WTC11 (cell line): ENCODE measurements at places on chromosomes 3 and 15. TPM values are rescaled to one million over a fixed set of nuclear protein-coding genes. Genes with fewer than 3 reads are reported as not detected.

DNA sequence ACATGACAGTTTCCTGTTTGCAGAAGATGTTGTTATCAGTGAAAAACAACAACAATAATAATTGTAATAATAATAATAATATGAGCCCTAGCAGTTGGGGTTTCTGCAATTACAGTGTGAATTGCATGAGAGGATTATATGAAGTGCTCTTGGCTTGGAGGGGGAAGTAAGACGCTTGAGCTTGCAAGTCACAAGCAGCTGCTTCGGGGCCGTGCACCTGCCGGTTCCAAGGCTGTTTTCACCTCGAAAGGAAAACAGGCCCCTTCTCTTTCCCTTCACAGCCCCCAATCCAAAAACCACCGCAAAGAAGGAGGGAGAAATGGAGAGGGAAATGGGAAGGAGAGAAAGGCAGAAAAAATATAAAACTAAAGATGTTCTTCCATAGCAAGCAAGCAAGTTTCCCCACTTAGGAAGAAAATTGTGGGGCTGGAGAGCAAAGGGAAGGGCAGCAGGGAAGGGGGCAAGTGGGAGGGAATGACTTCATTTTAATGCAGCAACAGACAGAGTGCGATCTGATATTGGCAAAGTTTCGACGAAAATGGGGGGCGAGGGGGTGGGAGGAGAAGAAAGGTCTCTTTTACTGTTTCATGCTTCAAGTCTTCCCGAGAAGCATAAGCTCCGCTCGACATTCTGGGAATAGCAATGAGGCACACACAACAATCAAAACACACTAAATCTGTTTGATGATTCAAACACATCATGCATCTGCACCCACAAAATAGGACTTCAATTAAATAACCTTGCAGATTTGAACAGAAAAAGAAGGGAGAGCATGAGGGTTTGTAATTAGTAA is 284.2 kb upstream of the ATP11B start:
- H3K27ac ChIP-seq, result peak overlapping the region; percentile 55; the same call in 1 of the 2 replicates
- DNase-seq, result peak; percentile 25
- H3K4me3 ChIP-seq, result no peak overlapping the region
- peaks cover 27% of the 10 kb centered on the region for H3K4me1 ChIP-seq

GRCh38 chr15:92111291-92111690 is 257.8 kb downstream of the SLCO3A1 start:
- H3K27me3 ChIP-seq, result peaks cover 13% of the 10 kb centered on the region
- DNase-seq, result no peak
- no peak overlapping the region for H3K27ac ChIP-seq
- no peaks in the 10 kb centered on the region for H3K36me3 ChIP-seq

DNA sequence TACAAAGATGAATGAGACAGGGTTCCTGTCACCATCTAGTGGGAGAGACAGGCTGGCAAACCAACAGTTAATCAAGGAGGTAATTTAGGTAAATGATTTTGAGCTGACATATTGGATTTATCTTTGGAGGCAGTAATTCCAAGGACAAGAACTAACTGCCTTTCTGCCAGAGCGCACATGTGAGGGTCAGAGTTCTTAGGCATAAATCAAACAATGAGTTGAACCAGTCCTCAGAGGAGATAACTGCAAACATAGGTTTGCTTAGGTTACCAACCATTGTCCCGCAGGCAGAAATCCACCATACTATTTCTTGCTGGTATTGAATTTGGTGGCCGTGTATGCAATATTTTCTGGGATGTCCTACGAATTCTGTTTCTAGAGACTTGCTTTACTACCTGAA is 14.2 kb upstream of the PPP1R2 start:
- DNase-seq, result no peak
- no peak overlapping the region for H3K27ac ChIP-seq
- peaks cover 12% of the 10 kb centered on the region for H3K4me1 ChIP-seq
- H3K4me3 ChIP-seq, result no peak overlapping the region

Gene PRR20G
- total RNA-seq, result 0.18 TPM in 1 of 3 replicates, not detected in the others

- peaks cover 18% of the 10 kb centered on the region for H3K4me1 ChIP-seq
- H3K27ac ChIP-seq, result no peak overlapping the region
- no peaks in the 10 kb centered on the region for H3K36me3 ChIP-seq
- no peak overlapping the region for H3K4me3 ChIP-seq
- DNase-seq, result no peak
These were observed 460.5 kb downstream of the TUSC7 start for GRCh38 chr3:117170094-117170493.

DNA sequence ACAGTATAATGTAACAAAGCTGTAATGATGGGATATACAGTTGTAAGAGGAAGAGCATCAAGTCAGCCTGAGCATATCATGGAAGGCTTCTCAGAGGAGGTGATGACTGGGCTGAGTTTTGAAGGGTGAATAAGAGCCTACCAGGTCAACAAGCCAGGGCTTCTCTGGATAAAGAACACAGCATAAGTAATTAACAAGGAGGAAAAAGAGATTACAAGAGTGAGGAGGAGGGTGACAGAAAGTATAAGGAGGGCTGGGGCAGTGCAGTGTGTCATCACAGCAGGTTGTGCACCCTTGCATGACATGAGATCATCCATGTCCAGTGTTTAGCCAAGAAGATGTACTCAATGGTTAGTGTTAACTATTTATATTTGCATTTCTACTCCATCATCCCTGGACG is 16.9 kb upstream of the SPATA12 start:
- no peaks in the 10 kb centered on the region for H3K36me3 ChIP-seq
- no peak for DNase-seq
- H3K4me3 ChIP-seq, result no peak overlapping the region
- H3K27ac ChIP-seq, result no peak overlapping the region

- DNase-seq, result peak; percentile 70
- H3K36me3 ChIP-seq, result peaks cover 14% of the 10 kb centered on the region
- H3K4me3 ChIP-seq, result peak overlapping the region; percentile 13; the same call in 1 of the 2 replicates
- H3K27ac ChIP-seq, result peak overlapping the region; percentile 90
- H3K4me1 ChIP-seq, result peaks cover 83% of the 10 kb centered on the region
- H3K27me3 ChIP-seq, result no peaks in the 10 kb centered on the region; the same call in 1 of the 2 replicates
These were observed 19.5 kb downstream of the BMF start for GRCh38 chr15:40088929-40089755.

DNA sequence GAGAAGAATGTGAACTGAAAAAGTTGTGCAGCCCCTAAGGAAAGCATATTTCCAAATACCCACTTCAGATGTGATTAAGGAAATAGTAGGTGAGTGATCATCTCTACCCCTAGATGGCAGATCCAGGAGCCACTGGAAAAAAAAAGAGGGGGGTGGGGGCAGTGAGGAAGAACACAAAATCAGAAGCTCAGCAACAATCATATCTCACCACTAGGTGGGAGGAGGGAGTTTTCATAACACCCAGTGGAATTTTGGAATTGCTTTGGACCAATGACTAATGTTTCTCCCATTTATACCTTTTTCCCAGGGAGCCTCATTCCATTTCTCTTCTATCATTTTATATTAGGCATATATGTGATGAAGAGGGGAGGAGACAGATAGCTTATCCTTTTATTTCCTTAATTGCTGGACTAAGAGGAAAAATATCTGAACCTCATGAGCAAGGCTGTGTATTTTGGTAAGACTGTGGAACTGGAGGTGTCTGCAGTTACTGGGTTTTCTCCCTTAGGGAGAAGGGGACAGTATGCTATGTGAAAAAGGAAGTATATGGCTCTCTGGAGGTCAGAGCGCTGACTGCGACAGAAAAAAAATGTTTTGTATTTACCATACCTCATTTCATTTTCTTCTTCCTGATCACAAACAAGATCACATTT is 363.4 kb downstream of the GAP43 start:
- H3K36me3 ChIP-seq, result no peaks in the 10 kb centered on the region
- DNase-seq, result peak; percentile 17
- H3K4me3 ChIP-seq, result no peak overlapping the region
- H3K27ac ChIP-seq, result no peak overlapping the region

Gene NMNAT3
- total RNA-seq, result 3.5 to 4.9 TPM (median 4.6 TPM) in 3 replicates

Gene APH1B
- 22.0 to 27.5 TPM (median 25.0 TPM) in 3 replicates for total RNA-seq

Gene STAC
- total RNA-seq, result 5.5 to 6.4 TPM (median 5.6 TPM) in 3 replicates

DNA sequence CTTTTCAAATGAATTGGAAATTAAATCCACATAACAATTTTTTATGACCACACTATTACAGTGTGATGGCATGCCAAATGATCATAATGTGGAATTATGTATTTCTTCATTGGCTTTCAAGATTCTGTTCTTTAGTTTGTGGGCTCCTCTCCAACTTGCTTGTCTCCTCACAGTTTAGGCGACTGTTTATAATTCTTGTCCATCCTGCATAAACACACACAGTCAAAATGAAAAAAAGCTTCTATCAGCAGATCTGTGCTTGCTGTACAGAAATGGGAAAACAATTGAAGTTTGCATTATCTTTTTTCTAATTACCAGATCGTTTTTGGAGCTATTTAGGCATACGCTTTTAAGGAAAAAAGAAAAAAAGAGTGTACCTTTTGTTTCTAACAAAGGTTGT is 37.0 kb downstream of the OPA1 start:
- no peak for DNase-seq
- no peaks in the 10 kb centered on the region for H3K27me3 ChIP-seq
- peaks cover 14% of the 10 kb centered on the region for H3K36me3 ChIP-seq
- peaks cover 21% of the 10 kb centered on the region for H3K4me1 ChIP-seq

GRCh38 chr3:99699841-99700240 is 61.4 kb downstream of the COL8A1 start:
- no peak for DNase-seq
- H3K4me1 ChIP-seq, result 0 out of 2 replicates have a peak, but pooled peaks cover 4% of the 10 kb centered on the region
- no peaks in the 10 kb centered on the region for H3K36me3 ChIP-seq
- no peak overlapping the region for H3K27ac ChIP-seq
- H3K4me3 ChIP-seq, result no peak overlapping the region

GRCh38 chr3:128416578-128417211 is 50.0 kb downstream of the DNAJB8 start:
- H3K4me3 ChIP-seq, result no peak overlapping the region
- no peak for DNase-seq
- H3K27me3 ChIP-seq, result peaks cover 4% of the 10 kb centered on the region; the same call in 1 of the 2 replicates
- peaks cover 22% of the 10 kb centered on the region for H3K4me1 ChIP-seq
- no peaks in the 10 kb centered on the region for H3K36me3 ChIP-seq
- H3K27ac ChIP-seq, result no peak overlapping the region

Gene SUCNR1
- not detected in 3 replicates for total RNA-seq

Gene DNAH12
- 0.02 TPM in 1 of 3 replicates, not detected in the others for total RNA-seq

- peaks cover 30% of the 10 kb centered on the region for H3K27me3 ChIP-seq
- H3K36me3 ChIP-seq, result no peaks in the 10 kb centered on the region
- H3K27ac ChIP-seq, result no peak overlapping the region; the same call in 1 of the 2 replicates
- peak; percentile 68 for DNase-seq
- H3K4me1 ChIP-seq, result peaks cover 15% of the 10 kb centered on the region
These were observed 757 bp downstream of the AVEN start for GRCh38 chr15:34038023-34038870.

- no peak overlapping the region for H3K27ac ChIP-seq
- DNase-seq, result no peak
- peaks cover 51% of the 10 kb centered on the region for H3K4me1 ChIP-seq
- H3K27me3 ChIP-seq, result peaks cover 3% of the 10 kb centered on the region
- H3K4me3 ChIP-seq, result no peak overlapping the region; the same call in 1 of the 2 replicates
These were observed 5.5 kb downstream of the TMEM266 start for GRCh38 chr15:76065245-76065644.

- peaks cover 52% of the 10 kb centered on the region for H3K4me1 ChIP-seq
- no peak for DNase-seq
- no peaks in the 10 kb centered on the region for H3K27me3 ChIP-seq
These were observed 21.0 kb downstream of the ILDR1 start for GRCh38 chr3:122000936-122001605.

DNA sequence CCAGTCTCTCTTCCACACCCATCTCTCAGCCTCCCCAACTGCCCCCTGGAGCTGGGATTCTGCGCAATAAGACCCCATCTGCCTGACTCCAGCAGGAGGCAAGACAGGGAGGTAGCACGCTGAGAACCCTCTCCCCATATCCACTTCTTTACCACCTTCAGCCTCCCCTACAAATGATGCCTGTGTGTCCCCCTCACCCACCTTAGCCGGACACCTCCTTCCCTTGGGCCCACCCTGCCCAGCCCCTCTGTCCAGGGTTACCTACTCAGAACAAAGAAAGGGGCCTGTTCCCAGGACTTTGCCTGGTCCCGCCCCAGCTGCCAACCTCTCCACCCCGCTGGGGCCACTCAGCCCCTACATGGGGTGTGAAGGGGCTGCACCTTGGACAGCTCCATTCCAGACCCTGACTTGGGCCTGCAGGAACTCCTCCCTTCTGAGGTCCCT is 40.8 kb upstream of the ATP2B2 start:
- peaks cover 2% of the 10 kb centered on the region; the same call in 1 of the 2 replicates for H3K27me3 ChIP-seq
- H3K4me1 ChIP-seq, result no peaks in the 10 kb centered on the region
- H3K27ac ChIP-seq, result no peak overlapping the region
- peaks cover 10% of the 10 kb centered on the region for H3K36me3 ChIP-seq
- H3K4me3 ChIP-seq, result no peak overlapping the region
- no peak for DNase-seq
